ENCODE measurements at places on chromosomes 12 and 14.

GRCh38 chr12:131511391-131511802 is 199.5 kb upstream of the SFSWAP start:
- DNase-seq, result no peak

DNA sequence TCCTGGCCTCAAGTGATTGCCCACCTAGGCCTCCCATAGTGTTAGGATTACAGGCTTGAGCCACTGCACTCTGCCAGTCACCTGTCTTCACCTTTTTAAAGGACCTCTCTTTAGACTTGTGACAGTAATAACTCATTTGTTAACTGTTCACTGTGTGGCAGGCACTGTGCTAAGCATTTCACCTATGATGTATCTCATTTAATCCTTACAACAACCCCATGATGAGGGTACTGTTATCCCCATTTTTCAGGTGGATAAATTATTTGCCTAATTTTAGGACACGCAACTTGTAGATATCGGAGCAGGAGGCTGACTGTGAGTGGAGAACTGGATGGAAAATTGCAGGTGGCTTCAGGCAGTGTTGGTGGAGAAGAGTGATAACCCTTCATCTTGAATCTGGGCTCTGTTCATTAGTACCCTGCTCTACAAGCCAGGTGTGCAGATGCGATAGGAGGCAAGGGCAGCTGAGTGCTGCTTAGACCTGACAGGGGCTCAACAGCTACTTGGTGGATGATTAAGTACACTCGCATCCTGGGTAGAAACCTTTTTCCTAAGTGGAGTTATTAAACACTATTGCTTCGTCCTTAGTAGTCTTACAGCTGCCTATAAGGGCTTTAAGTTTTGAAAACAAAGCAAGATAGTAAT is 2.7 kb downstream of the TCTN1 start:
- DNase-seq, result no peak

DNA sequence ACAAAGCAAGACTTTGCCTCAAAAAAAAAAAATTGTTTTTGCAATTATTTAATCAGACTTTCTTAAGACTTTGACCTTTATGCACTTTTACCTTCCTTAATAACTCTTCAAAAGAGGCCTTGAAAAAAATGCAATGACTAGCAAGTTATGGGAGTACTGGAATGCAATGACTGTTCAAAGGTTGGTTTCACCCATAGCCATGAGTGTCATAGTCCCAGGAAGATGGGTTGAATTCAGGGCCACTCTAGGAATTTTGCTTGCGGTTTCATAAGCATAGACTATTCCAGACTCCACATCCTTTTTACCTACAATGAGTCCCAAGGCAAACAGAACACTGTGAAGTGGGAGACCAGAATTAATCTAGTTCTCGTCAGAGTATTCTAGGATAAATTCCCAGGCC is 29.4 kb upstream of the DENND5B start:
- no peak for DNase-seq

GRCh38 chr14:76713121-76713520 is 48.1 kb upstream of the VASH1 start:
- DNase-seq, result no peak

- DNase-seq, result no peak
Measured at GRCh38 chr12:120408771-120409170, 29.1 kb upstream of the COX6A1 start.

GRCh38 chr12:132205271-132206045 is 61.2 kb downstream of the NOC4L start:
- DNase-seq, result no peak

GRCh38 chr12:25903603-25904245 is 54.8 kb upstream of the RASSF8 start:
- DNase-seq, result no peak

- no peak for DNase-seq
Measured at GRCh38 chr14:33940561-33941011, 10.3 kb downstream of the EGLN3 start.

- no peak for DNase-seq
Measured at GRCh38 chr14:92698393-92698792, 50.0 kb downstream of the LGMN start.

- no peak for DNase-seq
Measured at GRCh38 chr12:30614031-30614430, 81.6 kb downstream of the IPO8 start.

DNA sequence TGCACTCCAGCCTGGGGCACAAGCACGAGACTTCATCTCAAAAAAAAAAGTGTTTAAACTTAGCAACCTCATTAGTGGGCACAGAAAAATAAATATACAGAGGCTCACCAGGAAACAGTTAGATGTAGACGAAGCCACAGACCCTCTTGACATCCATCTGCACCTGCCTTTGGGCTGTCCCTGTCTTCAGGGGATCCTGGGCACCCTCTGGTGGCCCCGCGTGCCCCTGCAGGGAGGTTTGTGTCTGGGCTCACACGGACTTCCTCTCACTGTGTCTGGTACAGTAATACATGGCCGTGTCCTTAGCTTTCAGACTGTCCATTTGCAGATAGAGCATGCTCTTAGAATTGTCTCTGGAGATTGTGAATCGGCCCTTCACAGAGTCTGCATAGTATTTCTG is 916.5 kb downstream of the TMEM121 start:
- no peak for DNase-seq

DNA sequence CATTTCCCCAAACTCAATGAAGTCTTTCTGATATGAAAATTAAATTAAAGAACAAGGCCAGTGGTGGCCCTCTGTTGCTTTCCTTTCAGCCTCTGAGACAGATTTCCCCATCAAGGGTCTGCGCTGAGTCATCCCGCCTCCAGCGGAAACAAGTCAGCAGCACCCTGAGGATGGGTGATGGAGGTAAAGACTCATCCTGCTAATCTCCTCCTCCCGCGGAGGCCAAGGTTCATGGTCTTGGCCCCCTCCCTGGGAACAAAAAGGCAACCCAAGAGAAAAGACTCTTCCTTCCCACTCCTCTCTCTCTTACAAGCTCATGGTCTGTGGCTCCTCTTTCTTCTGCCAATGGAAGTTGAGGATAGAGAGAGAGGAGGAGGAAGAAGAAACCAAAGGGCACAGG is 9.0 kb upstream of the NUMB start:
- no peak for DNase-seq

DNA sequence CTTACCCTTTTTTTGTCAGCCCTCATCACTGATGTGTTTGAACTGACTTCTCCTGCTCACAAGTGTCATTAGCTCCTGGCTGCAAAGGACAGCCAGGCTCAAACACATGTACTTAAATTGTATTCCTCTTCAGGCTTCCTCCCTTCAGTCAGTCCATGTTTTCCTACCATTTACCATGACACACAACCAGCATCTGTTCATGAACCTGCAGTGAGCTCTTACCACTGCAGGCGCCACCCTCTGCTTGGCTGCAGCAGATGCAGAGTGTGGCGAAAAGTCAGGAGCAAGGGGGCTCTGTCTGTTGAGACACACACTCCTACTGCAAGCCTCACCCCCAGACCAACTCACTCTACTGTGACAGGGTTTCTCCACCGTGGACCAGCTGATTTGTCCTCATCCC is 70.2 kb downstream of the TSPAN11 start:
- no peak for DNase-seq

- no peak for DNase-seq
Measured at GRCh38 chr14:36241183-36241582, 64.7 kb upstream of the PTCSC3 start.

DNA sequence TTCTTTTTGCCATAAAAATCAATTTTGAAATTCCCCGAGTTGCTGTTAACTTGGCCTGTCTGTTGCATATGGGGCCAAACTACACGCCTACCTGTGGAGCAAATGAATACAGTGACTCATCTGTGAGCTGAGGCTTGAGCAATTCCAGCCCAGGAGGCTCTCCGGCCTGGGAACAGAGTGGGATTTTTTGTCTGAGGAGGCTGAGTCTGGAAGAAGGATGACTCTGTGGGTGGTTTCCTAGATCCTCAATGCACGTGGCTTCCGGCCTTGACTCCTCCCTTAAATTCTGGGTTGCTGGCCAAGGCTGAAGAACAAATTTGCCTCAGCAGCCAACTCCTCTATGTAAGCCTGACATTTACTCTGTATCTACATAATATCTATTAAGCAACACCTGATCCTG is 124.1 kb downstream of the SSPN start:
- no peak for DNase-seq

- DNase-seq, result no peak
Measured at GRCh38 chr12:79194595-79194994, 330.0 kb downstream of the SYT1 start.

DNA sequence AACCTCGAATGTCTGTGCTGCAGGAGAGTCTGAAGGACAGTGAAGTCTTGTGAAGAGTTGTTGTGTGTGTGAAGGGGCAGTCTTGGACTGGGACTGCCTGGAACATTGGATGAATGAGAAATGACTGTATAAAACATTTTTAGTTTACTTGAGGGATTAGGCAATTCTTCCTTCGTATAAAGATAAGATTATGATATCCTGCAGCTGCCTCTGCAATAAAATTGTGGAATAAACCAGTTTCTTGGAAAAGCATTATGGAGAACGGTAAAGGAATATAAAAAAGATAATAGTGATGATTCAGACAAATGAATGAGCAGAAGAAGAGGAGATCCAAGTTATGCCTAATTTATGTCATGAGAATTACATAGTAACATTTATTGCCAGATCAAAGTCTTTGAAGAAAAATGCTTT is 30.9 kb upstream of the LUM start:
- DNase-seq, result no peak

DNA sequence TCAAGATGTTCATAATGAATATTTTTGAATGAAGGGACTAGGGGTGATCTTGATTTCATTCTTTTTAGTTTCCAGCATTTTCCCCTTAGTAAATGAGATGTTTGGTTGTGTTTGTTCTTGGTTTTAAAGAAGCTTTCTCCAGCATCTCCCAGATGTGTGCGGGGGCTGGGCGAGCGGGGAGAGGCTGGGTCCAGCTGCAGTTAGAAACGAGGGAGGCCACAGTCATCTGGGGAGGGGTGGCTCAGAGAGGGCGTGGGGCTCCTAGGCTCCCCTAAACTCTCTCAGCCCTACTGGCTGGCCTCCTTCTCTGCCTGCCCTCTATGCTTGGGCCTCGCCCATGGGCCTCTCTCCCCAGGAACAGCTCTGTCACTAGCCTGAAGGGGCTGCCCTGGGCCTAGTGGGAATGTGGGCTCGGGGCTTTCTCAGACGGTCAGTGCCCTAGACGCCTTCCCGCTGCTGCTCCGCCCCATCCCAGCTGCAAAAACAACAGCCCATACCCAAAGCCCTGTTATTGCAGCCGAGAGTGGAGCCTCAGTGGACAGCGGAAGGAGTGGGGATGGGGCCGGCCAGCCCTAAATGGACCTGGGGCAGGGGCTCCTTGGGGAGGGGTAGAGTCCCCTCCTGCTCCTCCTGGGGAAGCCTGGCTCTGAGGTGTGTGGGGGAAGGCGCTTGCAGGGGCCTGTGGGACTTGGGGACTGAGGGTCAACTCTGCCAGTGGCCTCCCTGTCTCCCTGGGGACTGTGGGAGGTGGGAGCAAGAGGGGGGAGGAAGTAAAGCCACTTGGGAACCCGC is 18.3 kb upstream of the EIF2B2 start:
- no peak for DNase-seq

Measured in H1 (cell line).